ENCODE measurements at places on chromosomes 2 and 18. TPM values are rescaled to one million over a fixed set of nuclear protein-coding genes. Genes with fewer than 3 reads are reported as not detected.
A peak's percentile ranks its signal among the peaks of the same experiment; 100 is the strongest.

The CXCR1 gene
- not detected for total RNA-seq

The LANCL1 gene
- 28.0 TPM for total RNA-seq

- DNase-seq, result no peak
Measured at GRCh38 chr2:222333397-222333796, 34.6 kb upstream of the PAX3 start.

- no peak for DNase-seq
Measured at GRCh38 chr2:127712999-127713398, 11.7 kb downstream of the SFT2D3 start.

DNA sequence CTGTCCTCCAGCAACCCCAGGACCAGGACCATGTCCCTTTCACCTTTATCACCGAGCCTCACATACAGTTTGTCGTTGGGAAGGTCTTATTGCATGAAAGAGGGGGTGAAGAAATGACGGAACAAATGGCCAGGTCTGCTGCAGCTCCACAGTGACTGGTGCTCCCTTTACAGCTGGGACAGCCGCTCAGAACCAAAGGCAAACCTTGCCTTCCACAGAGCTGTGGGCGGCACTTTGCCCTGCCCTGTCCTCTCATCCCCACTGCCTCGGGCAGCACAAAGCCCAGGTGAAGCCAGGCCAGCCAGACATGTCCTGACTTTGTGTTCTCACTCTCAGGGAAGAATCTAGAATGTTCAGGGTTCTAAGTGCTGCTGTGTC, 961 bp downstream of the GPR55 start:
- no peak for DNase-seq

GRCh38 chr2:239106966-239107365, 259.1 kb downstream of the TWIST2 start:
- no peak for DNase-seq

DNA sequence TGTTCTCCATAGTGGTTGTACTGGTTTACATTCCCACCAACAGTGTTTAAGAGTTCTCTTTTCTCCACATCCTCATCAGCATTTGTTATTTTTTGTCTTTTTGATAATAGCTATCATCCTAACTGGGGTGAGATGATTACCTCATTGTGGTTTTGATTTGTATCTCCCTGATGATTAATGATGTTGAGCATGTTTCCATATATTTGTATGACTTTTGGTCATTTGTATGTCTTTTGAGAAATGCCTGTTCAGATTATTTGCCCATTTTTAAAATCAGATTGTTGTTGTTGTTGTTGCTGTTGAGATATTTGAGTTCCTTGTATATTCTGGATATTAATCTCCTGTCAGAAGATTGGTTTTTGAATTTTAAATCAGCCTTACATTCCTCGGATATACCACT, 147.5 kb downstream of the NCOA1 start:
- peak; percentile 15 for DNase-seq

All from M059J (cell line).